A549 treated with ZK216348 at 1 μM for 4 hours (cell line): ENCODE measurements at places on chromosomes 5 and 9. TPM values are rescaled to one million over a fixed set of nuclear protein-coding genes. Genes with fewer than 3 reads are reported as not detected.

Gene CARD6
- 3.2 to 4.2 TPM (median 3.7 TPM) in 5 replicates for total RNA-seq

Gene PCDHA5
- total RNA-seq = 0.59 to 0.91 TPM (median 0.69 TPM) in 5 replicates

Gene SPRY4
- 5.3 to 9.4 TPM (median 7.1 TPM) in 5 replicates for total RNA-seq

Gene NUTM2G
- not detected in 5 replicates for total RNA-seq

Gene SHISAL2B
- 0.20 TPM in 1 of 5 replicates, not detected in the others for total RNA-seq
